ENCODE measurements at places on chromosomes 13 and 19.

- DNase-seq, result no peak
Measured at GRCh38 chr13:94342436-94343242, 136.8 kb downstream of the DCT start.

DNA sequence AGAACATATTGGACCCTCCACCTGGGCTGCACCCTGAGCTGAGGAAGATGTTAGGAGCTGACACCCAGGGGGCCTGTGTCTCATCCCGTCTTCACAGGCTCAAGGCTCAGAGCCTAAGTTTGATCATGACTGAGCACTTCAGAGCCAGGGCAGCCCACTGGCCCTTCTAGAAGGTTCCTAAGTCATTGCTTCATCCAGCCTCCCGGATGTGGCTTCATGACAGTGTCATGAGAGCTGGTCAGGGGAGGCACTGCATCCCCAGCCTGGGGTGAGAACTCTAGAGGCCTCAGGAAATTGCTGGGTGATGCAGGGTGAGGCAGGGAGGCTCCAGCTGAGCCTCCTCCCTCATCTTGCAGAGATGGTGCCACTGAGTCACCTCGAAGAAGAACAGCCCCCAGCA is 24.9 kb upstream of the PIK3R2 start:
- no peak for DNase-seq

- no peak for DNase-seq
Measured at GRCh38 chr13:100347968-100348367, 240.6 kb downstream of the GGACT start.

- no peak for DNase-seq
Measured at GRCh38 chr13:98274921-98275487, 97.9 kb upstream of the RNF113B start.

DNA sequence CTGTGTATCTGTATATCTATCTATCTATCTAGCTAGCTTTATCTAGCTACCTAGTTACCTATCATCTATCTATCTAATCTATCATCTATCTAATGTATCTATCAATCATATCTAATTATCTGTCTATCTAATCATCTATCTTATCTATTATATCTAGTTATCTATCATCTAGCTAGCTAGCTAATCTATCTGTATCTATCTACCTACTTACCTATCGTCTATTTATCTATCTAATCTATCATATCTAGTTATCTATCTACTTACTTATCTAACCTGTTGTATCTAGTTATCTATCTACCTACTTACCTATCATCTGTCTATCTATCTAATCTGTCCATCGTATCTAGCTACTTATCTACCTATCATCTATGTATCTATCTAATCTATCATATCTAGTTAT is 17.9 kb downstream of the VSTM1 start:
- DNase-seq, result no peak

DNA sequence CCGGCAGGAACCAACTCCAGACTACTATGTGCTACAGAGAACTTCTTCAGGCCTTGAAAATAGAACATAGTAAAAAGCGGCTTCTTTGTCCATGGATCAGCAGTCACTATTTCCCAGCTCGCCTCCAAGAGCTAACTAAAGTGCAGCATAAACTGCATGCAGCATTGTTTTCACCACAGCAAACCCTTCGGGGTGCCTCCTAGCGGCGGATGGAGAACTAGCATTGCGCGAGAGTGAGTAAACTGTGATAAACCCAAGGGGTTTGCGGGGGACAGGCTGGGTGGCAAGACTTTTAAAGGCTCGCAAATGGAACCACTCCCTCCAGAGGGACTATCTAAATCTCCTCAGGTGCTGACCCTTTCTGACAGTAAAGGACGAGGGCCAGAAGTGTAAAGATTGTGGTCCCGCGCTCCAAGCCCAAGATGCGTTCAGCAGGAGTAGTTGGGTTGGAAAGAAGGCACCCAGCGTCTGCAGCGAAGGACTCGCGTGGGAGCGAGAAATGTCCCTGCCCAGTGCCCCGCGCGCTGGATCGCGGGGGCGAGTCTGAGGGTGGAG is 21.5 kb upstream of the SGCG start:
- no peak for DNase-seq

DNA sequence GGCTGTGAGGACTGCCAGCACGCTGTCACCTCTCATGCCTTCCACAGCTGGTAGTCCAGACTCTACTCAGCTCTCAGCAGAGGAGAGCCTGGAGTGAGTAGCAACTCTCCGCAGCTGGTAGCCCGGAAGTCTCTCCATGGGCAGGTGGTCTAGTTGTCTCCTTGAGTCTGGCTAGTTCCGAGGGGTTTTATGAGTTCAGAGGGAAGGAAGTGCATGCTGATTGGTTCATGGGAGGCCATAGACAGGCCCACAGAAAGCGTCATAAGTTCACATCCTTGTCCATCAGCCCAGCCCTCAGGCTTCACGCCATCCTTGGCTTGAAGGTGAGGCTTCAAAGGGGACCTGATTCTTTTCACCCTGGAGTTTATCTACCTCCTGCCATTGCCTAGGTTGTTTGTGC is 2662.4 kb upstream of the PCDH20 start:
- no peak for DNase-seq

- no peak for DNase-seq
Measured at GRCh38 chr13:112929783-112930055, 39.3 kb upstream of the MCF2L start.

DNA sequence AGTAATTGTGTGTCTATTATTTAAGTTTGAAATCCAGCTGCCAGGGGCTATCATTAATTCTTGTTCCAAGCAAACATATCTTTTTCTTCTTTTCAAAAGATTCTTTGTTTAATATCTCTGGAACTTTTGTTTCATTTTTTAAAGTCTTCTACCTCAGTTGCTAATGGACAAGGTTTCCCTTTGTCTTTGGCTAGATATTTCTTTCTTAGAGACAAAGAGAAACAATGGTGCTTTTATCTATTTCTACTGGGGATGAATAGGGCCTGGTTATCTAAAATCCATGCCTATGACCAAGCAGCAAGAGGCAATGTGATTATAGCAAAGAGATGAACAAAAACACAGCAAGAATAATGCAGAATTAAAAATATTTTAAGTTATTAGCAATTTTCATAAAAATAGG is 661.3 kb upstream of the KLF12 start:
- no peak for DNase-seq

GRCh38 chr13:37023871-37024270 is 23.3 kb downstream of the EXOSC8 start:
- DNase-seq, result no peak

GRCh38 chr19:45117167-45117594 is 24.2 kb downstream of the PPP1R37 start:
- DNase-seq, result peak; percentile 65

DNA sequence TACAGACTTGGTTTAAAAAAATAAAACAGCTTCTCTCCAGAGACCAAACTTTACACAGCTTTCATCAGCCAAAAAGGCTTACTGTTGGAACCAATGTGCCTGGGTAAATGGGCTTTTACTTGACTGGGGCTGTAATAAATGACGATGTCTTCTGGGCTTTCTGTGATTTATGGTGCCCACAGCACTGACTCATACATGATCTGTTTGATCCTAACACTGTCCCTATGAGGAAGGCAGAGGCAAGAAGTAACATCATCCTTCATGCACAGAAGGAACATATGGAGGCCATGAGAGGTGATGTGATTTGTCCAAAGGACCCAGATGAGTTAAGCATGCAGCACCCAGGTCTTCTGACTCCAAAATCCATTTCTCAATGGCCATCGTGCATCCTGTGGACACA is 77.4 kb downstream of the DOCK9 start:
- DNase-seq, result no peak

GRCh38 chr19:6384381-6384780 is 8.6 kb downstream of the GTF2F1 start:
- no peak for DNase-seq

- DNase-seq, result no peak
Measured at GRCh38 chr19:56960959-56961543, 120.5 kb upstream of the PEG3 start.

DNA sequence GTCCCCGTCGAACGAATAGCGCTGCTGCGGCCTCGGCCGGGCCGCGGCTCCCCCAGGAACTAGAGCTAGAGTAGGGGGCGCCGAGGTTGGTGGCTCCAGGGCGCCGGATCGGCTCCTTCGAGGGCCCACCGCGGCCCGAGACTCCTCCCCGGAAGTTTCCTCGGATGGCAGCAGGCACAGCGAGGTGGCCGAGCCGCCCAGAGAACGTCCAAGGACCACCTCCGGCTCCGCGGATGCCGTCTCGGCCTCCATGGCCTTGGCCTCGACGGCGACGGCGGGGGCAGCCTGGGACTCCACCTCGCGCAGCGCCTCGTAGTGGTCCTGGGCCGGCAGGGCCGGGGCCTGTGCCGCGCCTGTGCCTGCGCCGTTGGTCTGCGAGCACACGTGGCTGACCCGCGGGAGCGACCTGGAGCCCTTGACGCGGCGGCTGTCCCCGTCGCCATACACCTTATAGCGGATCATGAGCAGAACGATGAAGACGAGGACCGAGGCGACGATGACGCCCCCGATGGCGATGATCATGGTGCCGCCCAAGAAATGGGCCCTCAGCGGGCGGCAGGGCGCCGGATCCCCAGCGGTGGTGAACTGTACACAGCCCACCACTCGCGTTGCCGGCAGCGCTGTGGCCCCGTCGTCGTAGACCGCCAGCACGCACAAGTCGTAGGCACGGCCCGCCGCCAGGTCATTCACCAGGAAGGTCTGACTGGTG is 11.8 kb downstream of the IFNL1 start:
- DNase-seq, result no peak

GRCh38 chr19:3105641-3106508 is 11.7 kb downstream of the GNA11 start:
- no peak for DNase-seq

GRCh38 chr13:27997904-27998522 is 9.5 kb upstream of the URAD start:
- DNase-seq, result peak; percentile 65

DNA sequence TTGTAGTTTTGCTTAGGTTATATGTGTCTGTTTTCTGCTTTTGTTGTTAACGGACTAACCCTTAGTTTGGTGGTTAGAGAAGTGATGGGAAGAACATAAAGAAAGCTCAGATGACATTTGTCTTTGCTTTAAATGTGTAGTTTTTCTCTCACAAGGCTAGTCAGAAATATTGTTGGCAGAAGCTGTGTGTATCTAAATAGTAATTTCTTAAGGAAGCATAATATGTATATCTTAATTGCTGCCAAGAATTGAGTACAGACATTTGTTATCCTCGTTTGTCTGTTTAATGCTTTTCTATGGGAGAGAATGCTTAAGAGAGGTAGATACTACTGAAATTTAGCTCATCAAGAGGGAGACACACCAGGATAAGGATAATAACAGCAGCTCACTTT is 2.7 kb downstream of the RGCC start:
- no peak for DNase-seq

GRCh38 chr19:19542507-19542906 is 4.4 kb downstream of the CILP2 start:
- no peak for DNase-seq

- no peak for DNase-seq
Measured at GRCh38 chr13:83714236-83714635, 168.0 kb downstream of the SLITRK1 start.

GRCh38 chr13:102947745-102948405 is 102.0 kb downstream of the ERCC5 start:
- no peak for DNase-seq

DNA sequence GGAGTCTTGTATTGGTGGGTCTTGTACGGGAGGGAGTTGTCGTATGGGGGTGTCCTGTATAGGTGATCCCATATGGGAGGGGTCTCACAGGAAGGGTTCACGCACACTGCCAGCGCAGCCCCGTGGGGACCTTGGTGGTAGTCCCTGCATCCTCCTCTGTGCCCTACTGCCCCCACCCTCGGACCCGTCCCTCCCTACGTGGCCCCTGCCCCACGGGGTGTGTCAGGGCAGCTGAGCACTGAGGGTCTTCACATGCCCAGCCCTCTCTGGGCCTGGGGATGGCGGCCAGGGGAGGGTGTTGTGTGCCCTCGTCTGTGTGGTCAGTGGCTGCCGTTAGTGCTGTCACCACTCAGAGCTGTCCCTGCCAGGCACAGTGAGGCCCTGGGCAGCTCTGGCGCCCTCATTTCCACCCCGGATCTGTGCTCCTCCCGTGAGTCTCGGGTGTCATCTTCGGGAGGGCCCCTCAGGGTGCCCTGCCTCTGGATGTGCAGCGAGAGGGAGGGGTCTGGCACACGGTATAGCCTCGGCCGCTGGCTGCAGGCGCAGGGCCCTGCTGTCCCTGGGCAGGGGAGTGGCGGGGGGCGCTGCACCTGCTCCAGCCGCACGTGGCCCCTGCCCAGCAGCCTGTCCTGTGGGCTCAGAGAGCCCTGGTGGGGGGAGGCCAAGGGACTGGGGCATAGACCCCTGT is 16.0 kb upstream of the GNA15 start:
- DNase-seq, result no peak

- DNase-seq, result no peak
Measured at GRCh38 chr13:67119481-67119894, 110.6 kb downstream of the PCDH9 start.

DNA sequence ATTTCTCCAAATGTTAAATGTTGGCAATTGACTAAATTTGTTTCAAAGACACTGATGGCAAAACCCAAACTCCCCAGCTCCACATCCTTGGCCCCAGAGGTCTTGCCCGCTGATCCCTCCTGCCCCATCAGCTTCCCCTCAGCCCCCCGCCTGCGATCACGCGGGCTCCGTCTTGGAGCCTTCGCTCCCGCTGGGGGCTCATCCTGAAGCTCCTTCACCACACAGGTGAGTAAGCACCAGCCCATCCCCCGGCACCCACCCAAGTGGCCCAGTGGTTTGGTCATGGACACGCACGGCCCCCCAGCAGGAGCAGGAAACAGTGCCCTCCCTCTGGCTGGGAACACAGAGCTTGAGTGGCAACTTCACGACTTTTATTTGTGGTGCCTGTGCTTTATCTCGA is 14.9 kb downstream of the EPS8L1 start:
- no peak for DNase-seq

- DNase-seq, result no peak
Measured at GRCh38 chr19:54485851-54486250, 12.8 kb upstream of the CDC42EP5 start.

DNA sequence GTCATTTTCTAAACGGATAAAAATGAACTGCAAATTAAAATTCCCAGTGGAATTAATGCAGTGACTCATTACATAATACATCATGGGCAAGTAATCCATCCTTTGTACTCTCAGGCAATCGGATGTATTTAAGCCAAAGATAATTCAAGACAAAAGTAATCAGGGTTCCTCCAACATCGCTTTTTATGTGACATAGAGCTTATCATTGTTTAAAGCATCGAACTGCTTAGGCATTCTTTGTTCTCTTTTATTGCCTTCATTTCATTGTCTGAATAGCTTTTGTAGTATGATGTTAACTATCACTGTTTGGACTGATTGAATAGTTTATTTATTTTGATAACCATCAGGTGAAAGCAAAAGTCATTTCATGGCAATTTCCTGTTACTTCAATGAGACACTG is 209.4 kb downstream of the ITGBL1 start:
- no peak for DNase-seq

GRCh38 chr13:24161010-24161775 is 673 bp downstream of the SPATA13 start:
- DNase-seq, result peak; percentile 58

- no peak for DNase-seq
Measured at GRCh38 chr13:32039056-32039455, 7.5 kb downstream of the FRY start.

GRCh38 chr19:5957170-5957569 is 20.8 kb downstream of the RANBP3 start:
- no peak for DNase-seq

Data from transverse colon (tissue), 4 donors.